ENCODE measurements at places on chromosomes 4 and X. TPM values are rescaled to one million over a fixed set of nuclear protein-coding genes. Genes with fewer than 3 reads are reported as not detected.

- DNase-seq: peak; percentile 58
Observed at GRCh38 chrX:129654652-129655546, at the start of gene APLN. Gene APLN, minus strand, starts transcription at chrX:129654956. Its CDS starts 326 bp downstream, at chrX:129654630.

DNA sequence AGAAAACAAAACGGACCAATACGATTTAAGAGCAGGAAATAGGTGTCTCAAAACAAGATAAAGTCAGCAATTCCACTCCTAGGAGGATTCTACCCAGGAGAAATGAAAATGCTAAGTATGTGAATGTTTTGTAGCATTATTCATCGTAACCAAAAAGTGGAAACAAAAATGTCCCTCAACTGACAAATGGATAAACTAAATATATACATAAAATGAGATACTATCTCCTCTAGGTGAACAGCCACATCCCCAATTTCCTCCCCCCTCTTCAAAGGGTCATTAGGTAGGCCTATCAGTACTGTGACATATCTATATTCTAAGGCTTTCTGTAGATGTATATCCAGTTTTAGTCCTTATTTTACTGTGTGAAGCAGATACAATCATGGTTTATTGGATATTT is 18.0 kb downstream of the DDX3X start:
- no peak for DNase-seq

- DNase-seq: peak; percentile 40
Observed at GRCh38 chr4:13705521-13706041, 78.1 kb upstream of the BOD1L1 start.

Gene TMSB15C
- 0.35 TPM for total RNA-seq
